Brain pericyte (primary cell): ENCODE measurements at places on chromosomes 12 and 14.

- no peak for DNase-seq
Measured at GRCh38 chr12:46159309-46159901, 109.4 kb downstream of the SLC38A1 start.

DNA sequence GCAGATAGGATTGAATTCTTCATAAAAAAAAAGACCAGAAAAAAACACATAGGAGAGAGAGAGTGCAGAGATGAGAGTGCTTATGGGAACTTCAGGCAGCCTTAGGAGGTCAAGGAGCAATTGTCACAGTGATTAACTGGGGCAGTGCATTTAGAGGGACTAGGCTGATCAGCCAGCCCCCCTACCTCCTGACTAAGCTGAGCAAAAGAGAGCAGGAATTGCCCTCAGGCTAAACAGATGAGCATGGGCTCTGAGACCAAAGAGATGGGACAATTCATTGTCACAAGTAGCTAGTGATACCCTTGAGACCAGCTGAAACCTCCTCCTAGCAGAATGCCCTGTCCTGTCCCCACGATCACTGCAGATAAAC is 124.0 kb downstream of the BTG1 start:
- no peak for DNase-seq

- peak; percentile 18 for DNase-seq
Measured at GRCh38 chr12:62466018-62466593, 520 bp upstream of the MON2 start.

- no peak for DNase-seq
Measured at GRCh38 chr14:32028599-32028998, 48.5 kb upstream of the ARHGAP5 start.

DNA sequence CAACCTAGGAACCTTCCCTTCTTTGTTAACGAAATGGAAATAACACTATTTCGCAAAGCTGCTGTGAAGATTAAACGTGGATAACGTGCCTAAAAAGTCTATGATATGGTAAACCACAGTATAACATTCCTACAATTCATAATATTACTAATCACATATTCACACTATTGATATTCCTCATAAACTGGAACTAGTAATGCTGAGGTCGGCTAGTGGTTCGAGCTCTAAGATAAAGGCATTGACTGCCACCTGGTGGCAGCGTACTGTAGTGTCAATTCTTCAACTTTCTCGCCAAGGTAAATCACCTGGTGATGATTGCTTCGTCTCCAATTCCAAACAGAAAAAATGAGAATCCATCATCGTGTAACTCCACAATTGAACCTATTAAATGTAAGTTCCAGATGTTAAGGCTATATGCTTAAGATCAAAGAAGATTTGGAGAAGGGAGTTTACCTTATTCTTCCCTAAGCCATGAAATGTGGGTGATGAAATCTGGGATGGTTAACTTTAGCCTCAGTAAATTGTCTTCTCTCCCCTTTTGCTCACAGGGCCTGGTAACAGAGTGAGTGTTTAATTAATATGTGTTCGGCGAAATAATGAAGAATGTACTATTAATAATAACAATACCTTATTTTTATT is 197.5 kb upstream of the TMEM132C start:
- DNase-seq: no peak

DNA sequence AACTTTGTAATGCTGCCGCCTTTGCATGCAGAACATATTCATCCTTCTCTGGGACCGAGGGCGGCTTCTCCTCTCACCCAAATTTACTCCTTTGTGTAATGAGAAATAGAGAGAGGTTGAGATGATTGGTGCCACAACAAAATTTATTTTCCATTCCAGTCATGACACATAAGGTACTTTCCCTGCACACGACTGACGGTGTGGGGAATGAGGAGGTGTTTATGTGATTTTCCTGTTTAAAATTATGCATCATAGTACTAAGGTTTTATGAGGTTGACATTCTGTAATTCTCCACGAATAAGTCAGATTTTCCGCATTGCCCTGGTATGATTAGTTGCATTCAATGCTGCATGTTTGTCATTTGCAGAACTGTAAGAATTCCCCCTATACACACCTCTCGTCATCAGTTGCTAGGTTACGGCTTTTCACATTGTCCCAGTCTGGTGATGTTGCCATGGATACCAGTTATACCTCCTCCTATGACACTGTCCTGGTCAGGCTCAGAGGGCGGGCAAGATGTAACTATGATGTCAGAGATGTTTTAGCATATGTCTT is 23.1 kb downstream of the BICDL1 start:
- DNase-seq: no peak

DNA sequence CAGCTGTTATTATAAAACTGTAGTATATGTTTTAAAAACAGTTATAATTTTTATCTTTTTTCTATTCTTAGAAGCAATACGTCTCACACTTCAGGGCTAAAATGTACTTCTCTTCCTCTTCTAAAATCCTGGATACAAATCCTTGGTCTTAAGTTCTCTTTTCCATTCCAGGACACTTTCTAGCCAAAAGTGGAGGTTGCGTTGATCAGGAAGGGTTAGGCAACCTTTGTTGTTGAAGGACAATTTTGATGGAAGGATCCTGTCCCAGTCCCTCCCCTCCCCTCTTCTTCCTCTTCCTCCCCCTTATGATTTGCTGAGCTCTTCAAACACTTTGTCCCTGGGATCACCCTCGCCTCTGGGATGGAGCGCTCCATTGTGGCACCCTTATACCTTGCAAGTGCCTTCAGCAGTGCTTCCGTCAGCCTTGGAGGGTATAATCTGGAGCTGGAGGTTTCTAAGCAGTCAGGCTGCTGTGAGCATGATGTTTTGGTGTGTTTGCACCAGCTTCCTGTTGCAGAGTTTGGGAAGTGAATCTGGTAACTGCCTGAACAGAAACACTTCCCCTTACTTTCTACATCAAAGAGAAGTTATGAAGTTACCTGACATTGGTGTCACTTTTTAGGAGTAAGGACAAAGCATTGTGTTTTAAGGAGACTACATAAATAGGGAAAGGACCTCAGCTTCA is 87.4 kb upstream of the SLC38A2 start:
- DNase-seq: no peak

- DNase-seq: no peak
Measured at GRCh38 chr14:37600880-37601741, 5.7 kb downstream of the TTC6 start.

- peak; percentile 21 for DNase-seq
Measured at GRCh38 chr12:32603858-32604257, 75.2 kb upstream of the DNM1L start.

DNA sequence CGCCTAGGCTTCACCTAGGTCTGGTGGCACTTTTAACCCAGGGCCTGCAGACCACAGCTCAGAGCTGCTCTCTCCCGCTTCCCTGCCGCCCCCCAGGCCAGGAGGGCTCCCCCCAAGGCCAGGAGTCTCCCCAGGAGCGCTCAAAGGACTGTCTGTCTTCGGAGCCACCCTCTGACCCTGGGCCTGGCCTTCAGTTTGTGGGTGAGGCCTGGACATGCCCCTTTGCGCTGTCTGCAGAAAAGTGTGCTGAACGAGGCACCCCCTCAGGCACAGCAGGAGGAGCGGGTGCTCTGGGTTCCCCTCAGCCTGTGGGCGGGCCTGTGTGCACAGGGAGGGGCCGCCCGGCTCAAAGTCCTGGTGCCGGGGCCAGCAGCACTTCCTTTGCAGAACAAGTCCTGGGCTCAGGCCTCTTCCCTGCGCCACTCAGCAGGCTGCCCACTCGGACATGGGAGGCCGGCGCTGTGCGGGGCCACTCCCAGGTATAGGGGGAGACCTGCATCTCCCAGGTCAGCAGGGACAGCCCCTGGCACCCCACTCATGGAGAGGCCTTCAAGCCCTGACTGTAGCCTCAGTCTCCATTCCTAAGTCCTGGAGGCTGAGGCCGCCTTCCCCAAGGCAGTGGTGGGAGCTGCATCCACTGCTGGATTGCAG is 14.3 kb downstream of the DEGS2 start:
- no peak for DNase-seq

GRCh38 chr12:94174576-94174975 is 26.2 kb downstream of the PLXNC1 start:
- DNase-seq: no peak

DNA sequence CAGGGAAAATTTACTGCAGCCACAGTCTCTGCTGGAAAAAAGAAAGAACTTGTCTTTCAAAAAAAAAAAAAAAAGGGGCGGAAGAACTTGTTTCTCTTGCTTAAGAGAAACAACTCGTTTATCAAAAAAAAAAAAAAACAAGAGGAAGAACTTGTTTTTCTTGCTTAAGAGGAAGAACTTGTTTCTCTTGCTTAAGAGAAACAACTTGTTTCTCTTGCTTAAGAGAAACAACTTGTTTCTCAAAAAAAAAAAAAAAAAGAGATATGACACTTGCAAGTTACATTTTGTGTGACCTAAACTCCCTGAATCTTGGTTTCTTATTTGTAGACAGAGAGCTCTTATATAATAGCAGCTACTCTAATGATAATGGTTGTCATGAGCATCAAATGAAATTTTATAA is 44.7 kb upstream of the USP15 start:
- no peak for DNase-seq

- DNase-seq: no peak
Measured at GRCh38 chr12:6936636-6937480, 6.8 kb upstream of the RNU7-1 start.

- no peak for DNase-seq
Measured at GRCh38 chr14:66268802-66269334, 217.3 kb upstream of the CCDC196 start.

- no peak for DNase-seq
Measured at GRCh38 chr14:68497011-68497410, 295.9 kb downstream of the ZFP36L1 start.

DNA sequence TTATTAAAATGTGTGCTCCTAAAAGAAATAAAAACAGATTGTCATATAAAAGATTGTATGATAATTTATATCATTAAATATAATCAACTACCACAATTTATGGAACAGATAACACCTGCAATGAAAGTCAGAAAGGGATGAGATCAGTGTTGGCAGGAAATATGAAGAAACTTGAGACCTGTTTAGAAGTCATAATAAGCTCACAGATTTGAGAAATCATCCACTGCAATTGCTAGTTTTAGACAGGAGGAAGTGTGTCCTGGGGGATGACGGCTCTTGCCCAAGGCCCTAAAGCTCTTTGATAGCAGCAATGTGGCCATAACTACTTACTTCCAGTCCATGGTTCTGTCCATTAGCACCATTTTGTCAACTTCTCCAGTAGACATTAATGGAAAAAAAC is 122.8 kb upstream of the SOX5 start:
- no peak for DNase-seq

DNA sequence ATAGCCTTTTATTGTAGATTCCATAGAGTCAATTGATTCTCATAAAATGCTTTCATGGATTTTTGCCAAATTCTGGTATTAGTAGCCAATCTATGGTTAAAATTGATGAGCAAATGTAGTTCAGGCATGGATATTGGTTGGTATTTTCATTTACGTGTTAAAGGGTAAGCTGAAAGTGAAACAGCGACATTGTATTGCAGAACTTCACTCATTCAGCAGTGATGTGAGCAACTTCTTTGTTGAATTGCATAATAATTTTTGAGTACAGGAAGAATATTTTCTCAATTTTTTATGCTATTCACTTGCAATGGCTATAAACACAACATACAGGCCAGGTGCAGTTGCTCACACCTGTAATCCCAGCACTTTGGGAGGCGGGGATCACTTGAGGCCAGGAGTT is 24.2 kb upstream of the FAM222A start:
- DNase-seq: no peak

GRCh38 chr12:79071498-79071897 is 206.9 kb downstream of the SYT1 start:
- no peak for DNase-seq

GRCh38 chr12:121949648-121950397 is 31.4 kb downstream of the CFAP251 start:
- peak; percentile 53 for DNase-seq

GRCh38 chr14:74660167-74660566 is 48.1 kb upstream of the LTBP2 start:
- DNase-seq: no peak

- no peak for DNase-seq
Measured at GRCh38 chr12:7142056-7142644, 12.0 kb downstream of the CLSTN3 start.

DNA sequence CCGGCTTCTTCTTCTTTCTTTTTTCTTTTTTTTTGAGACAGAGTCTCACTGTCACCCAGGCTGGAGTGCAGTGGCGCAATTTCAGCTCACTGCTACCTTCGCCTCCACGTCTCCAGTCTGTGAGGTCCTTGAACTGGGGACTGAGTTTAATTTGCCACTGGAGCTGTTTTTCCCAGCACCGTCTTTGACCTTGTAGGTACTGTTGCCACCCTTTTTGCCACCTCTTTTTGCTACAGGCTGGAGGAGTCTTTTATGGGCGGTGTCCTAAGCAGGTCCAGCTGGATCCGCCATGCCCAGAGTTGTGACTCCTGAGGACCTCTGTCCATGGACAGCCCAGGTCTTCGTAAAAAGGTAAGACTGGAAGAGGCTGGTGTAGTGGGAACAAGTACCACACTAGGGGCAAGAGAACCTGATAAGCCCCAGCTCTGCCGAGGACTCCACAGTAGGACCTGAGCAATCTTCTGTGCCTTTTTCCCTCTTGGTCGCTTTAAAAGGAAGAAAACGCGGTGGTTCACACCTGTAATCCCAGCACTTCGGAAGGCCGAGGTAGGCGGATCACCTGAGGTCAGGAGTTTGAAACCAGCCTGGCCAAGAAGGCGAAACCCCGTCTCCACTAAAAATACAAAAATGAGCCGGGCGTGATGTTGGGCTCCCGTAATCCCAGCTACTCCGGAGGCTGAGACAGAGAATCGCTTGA is 946 bp downstream of the RNU4-2 start:
- DNase-seq: no peak

DNA sequence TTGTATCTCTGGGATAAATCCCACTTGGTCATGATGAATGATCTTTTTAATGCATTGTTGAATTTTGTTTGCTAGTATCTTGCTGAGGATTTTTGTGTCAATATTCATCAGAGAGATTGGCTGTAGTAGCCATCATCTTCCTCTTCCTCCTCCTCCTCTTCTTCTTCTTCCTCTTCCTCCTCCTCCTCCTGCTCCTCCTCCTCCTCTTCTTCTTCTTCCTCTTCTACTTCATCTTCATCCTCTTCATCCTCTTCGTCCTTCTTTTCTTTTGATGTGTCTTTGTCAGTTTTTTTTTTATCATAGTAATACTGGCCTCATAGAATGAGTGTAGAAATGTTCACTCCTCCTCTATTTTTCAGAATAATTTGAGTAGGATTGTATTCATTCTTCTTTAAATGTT is 15.4 kb upstream of the PPM1H start:
- DNase-seq: no peak

DNA sequence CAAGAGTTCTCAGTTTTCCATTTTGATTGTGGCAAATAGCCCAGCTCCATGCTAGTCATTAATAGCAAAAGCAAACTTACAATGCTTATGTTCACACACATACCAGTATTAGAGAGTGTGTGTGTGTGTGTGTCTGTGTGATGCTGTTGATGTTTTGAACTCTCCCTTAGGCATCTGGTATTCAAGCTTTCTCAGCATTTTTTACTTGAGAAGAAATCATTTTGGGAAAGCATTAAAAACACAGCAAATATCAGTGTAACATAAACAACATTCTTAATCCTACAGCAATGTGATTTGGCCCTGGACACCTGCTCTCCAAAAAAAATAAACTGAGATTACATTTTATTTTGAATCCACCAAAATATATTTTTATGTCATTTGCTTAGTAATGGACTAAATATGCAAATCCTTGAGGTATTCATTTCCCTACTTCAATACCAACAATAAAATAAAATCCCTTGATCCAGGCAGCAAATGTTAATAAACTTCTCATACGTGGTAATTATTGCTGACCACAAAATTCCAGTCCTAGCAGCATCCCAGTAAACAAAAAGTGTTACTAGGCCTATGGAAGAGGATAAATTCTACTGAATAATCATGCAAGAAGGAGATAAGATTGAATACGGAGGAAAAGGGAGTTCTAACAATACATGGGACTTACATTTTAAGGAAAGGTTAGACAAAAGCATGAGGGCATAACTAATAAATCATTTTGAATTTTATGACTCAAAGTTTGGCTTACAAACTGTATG is 249.5 kb upstream of the CLEC14A start:
- no peak for DNase-seq
